ENCODE measurements at places on chromosomes 5 and 9.

GRCh38 chr5:136356747-136357469 is 8.4 kb downstream of the TRPC7 start:
- no peak for DNase-seq

GRCh38 chr5:55415071-55415470 is 107.3 kb downstream of the MTREX start:
- no peak for DNase-seq

GRCh38 chr9:109817846-109818472 is 38.0 kb downstream of the PALM2AKAP2 start:
- DNase-seq: peak; percentile 80

GRCh38 chr9:132071847-132072507 is 7.7 kb downstream of the MED27 start:
- DNase-seq: no peak

DNA sequence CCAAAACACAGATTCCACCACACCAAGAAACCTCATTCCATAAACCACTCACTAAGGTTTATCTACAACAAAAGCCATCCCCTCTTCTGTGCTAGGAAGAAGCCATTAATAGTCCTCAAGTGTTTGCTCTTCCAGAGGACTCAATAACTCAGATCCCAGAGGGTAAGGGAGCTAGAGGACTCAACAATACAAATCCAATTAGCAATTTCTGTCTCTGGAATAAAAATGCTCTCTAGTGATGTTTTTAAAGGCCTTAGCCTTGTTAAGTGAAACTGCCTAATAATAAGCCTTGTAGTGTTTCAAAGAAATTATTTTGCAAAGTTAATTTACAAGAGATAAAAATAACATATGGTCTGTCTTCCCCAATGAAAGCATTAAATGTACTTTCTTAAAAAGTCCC is 942.4 kb downstream of the CDH12 start:
- DNase-seq: no peak

GRCh38 chr9:6925836-6926235 is 168.1 kb downstream of the KDM4C start:
- DNase-seq: peak; percentile 22

DNA sequence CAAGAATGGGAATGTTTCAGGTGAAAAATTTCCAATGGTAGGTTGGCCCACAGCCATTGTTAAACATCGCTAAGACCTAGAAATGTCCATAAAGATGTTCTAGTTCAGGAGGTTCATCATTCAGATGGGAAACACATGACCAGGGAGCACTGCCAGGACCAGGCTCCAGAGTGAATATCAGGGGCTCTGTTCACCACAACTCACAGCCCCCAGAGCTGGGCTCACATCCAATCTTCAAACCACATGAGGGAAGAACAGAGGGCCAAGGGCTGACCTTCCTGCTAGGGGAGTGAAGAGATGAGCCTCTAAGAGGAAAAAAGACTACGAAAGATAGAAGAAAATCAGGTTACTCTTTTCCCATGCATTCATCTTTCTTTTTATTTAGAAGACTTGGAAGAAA is 205.8 kb downstream of the SEMA5A start:
- no peak for DNase-seq

GRCh38 chr9:5552301-5552700 is 42.0 kb downstream of the PDCD1LG2 start:
- DNase-seq: no peak

GRCh38 chr5:35117967-35118366 is 70.2 kb upstream of the AGXT2 start:
- DNase-seq: no peak

- DNase-seq: no peak
Measured at GRCh38 chr9:109310486-109310901, 10.4 kb downstream of the EPB41L4B start.

GRCh38 chr5:165405340-165405739 is 1899.9 kb downstream of the MAT2B start:
- no peak for DNase-seq

GRCh38 chr5:72555871-72556270 is 48.7 kb upstream of the ZNF366 start:
- no peak for DNase-seq

GRCh38 chr5:11143456-11144267 is 382.6 kb upstream of the DAP start:
- DNase-seq: no peak

DNA sequence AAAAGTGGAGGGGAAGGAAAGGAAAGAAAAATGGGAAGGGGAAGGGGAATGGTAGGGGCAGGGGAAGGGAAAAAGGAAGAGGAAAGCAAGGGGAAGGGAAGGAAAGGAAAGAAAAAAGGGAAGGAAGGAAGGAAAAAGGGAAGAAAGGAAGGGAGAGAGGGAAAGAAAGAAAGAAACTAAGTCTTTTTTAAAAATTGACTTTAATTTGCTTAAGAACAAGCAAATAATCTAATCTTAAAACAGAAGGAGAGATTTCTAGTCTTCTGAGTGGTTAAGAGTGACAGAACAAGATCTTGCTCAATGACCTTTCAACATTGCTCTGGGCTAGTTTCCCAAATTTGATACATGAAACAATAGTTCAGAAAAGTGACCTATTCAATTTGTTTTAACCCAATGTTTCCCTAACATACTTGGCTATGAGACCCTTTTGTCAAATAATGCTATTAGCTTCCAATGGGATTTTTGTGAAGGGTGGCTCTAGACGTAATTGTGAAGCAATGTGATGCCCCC is 33.4 kb upstream of the GLIS3 start:
- no peak for DNase-seq

DNA sequence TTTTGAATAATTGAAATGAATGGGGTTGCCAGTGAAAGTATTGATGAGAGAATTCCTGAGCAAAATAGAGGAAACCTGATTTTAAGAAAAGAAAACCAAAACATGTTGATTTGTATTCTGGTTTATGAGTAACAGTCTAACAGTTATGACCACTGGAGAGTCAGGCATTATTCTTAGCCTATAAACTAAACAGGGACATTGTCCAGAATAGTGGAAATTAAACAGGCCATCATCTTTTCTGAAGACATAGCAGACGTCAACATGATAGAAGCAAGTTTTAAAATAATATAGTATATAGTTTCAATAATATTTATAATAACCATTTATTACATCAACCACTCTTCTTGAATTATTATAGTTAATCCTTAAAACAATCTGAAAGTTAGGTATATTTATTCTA is 178.3 kb upstream of the MPDZ start:
- DNase-seq: no peak

GRCh38 chr9:137311171-137311985 is 9.3 kb upstream of the NRARP start:
- no peak for DNase-seq

GRCh38 chr5:27315363-27316270 is 277.2 kb upstream of the CDH9 start:
- peak; percentile 34 for DNase-seq

DNA sequence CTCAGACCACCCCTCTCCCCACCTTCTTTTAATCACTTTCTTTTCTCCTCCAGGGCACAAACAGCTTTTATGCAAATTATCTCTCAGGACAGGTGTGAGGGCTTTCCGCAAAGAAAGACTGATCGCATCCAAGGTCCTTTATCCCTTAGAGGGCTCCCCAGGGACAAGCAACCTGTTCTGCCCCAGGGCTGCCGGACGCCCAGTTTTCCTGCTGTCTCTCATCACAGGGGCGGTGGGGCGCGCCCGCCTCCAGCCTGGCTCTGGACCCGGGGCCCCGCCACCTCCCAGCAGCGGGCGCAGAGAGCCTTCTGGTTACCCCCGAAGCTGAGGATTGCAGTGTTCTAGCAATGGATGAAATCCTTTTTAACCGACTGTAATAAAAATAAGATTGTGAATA is 266.1 kb downstream of the CWC27 start:
- no peak for DNase-seq

DNA sequence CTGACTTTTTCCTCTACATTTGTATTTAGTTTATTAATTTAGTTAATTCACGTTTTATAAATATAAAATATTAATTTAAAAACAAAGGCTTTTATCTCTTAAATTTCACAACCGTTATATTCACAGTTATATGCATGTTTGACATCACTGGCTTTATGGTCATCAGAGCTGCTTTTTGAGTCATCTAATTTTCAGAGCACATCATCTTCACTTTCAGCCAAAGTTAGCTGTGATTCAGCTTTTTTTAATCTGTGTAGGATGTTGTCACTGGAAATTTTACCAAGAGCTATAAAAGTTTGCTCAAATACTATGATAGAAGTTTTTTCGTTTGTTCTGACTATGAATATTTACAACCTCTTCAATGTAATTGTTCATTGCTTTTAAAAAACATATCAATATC is 12.4 kb downstream of the CDC37L1 start:
- no peak for DNase-seq

- DNase-seq: no peak
Measured at GRCh38 chr9:7394002-7394774, 405.4 kb downstream of the DMAC1 start.

- DNase-seq: no peak
Measured at GRCh38 chr5:67978171-67978570, 237.4 kb upstream of the PIK3R1 start.

- DNase-seq: no peak
Measured at GRCh38 chr5:132576123-132576522, 19.3 kb downstream of the RAD50 start.

Measured in NCI-H446 treated with DMSO at 0.1 percent for 48 hours (cell line).